ENCODE measurements at places on chromosomes 7 and 10. TPM values are rescaled to one million over a fixed set of nuclear protein-coding genes. Genes with fewer than 3 reads are reported as not detected.

DNA sequence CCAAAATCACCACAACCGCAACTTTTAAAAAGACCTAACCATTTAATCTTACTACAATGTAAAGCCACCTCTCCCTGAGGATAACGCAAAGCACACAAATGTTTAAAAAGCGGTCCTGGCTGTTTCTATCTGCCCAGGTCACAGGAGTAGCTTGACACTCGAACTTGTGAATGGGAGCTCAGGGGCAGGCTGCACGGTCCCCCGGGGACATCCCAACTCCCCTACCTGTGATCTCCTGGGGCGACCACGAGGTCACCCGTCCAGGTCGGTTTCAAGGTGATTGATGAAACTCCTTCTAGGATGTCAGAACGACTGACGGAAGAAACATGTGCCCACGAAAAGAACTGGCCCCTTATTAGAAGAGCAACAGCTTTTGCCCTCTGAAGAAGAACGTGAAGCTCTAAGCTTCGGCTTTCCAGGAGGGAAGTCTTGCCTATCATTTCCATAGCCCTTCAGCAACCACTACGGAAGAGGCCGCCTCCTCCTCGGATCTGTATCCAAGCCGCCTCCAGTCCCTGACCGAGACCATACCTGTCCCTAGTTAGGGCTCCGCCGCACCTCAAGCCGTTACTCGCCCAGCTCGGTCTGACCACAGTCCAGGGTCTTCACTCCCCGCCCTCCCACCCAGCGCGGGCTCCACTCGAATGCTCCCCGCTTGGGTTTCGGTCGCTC, 459 bp downstream of the CYCS start:
- no peak for DNase-seq

The TFEC gene
- total RNA-seq: 0.81 TPM

GRCh38 chr7:148697256-148698006, 1.3 kb upstream of the CUL1 start:
- DNase-seq: peak; percentile 90

The ADAM12 gene
- 0.26 TPM for total RNA-seq

DNA sequence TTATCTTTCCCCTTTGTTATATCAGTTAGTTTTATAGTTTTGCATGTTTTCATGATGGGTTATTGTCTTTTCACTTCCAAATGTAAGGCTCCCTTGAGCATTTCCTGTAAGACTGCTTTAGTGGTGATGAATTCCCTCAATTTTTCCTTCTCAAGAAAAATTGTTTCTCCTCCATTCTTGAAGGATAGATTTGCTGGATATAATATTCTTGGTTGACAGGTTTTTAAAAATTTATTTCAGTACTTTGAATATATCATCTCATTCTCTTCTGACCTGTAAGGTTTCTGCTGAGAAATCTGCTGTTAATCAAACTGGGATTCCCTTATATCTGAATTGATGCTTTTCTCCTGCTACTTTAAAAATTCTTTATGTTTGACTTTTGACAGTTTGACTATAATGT, 33.3 kb downstream of the SCART1 start:
- DNase-seq: no peak

DNA sequence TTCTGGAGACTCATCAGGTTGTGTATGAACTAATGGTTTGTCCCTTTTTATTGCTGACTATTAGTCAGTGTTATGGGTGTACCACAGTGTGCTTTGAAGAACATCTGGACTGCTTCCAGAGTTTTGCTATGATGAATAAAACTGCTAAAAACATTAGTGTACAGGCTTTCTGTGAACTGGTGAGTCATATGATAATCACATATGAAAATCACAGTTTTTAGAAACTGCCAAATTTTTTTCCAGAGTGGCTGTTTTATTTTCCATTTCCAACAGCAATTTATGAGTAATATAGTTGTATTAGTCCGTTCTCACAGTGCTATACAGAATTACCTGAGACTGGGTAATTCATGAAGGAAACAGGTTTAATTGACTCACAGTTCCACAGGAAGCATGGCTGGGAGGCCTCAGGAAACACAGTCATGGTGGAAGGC, 281.2 kb upstream of the VSTM2A start:
- DNase-seq: no peak

The PILRB gene
- 52.0 TPM for total RNA-seq

- DNase-seq: peak; percentile 62
Observed at GRCh38 chr10:73591935-73592699, 975 bp upstream of the USP54 start.

DNA sequence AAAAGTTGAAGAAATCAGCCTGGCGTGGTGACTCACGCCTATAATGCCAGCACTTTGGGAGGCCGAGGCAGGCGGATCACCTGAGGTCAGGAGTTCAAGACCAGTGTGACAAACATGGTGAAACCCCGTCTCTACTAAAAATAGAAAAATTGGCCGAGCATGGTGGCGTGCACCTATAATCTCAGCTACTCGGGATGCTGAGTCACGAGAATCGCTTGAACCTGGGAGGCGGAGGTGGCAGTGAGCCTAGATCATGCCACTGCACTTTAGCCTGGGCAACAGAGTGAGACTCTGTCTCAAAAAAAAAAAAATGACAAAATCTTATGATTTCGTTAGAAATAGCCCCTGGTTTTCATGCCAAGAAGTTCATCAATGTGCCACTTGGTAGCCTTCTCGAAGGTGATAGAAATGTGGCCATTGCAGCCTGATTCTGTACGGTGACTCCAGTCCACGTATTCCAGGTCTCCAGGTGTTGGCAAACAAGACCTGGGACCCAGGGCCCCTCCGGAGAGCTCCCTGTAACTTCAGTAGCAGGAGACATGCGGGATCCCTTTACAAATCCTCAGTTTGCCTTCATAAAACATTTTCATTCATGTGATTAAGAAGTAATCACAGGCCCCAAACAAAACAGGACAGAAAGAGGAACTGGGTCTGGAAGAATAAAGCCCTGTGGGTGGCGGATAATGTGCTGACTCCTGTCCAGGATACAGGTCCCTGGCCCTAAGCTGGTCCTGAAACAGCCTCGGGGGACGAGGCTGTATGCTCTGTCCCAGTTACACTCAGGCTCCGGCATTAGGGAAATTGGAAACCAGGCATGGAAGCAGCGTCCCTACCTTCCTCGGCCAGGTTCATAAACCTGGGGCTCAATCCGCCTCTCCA, 207.3 kb upstream of the SH2B2 start:
- DNase-seq: peak; percentile 42

The LOXL4 gene
- 1.8 TPM for total RNA-seq

DNA sequence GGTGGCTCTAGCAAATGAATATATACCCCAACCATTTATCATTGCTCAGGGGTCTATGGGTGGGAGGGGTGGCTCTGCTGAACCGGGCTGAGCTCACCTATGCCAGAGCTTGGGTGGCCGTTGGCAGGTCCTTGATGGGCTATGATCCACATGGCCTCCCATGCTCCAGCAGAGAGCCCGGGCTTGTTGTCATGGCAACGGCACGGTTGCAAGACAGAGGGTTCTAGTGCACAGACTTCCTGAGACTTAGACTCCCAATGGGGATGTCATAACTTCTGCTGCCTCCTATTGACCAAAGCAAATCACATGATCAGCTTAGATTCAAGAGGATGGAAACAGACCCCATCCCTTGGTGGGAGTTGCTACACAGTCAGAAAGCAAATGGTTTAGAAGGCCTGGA, 36.4 kb upstream of the CARD11 start:
- no peak for DNase-seq

The CRHR2 gene
- not detected for total RNA-seq

The SPDYE9 gene
- total RNA-seq: not detected

DNA sequence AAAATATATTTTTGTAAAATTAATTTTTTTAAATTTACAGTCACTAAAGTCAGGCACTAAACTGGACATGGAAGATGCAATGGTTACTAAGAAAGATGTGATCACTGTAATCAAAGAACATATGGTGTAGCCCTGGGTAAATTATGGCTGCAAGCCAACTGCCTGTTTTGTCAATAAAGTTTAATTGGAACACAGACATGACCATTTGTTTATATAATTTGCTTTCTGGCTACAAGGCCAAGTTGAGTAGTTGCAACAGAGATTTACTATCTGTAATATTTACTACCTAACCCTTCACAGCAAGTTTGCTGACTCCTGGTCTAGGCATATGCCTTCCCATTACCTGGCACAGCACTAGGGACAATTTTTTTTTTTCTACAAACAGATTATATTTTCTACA, 448.9 kb downstream of the ADRA2A start:
- DNase-seq: no peak

DNA sequence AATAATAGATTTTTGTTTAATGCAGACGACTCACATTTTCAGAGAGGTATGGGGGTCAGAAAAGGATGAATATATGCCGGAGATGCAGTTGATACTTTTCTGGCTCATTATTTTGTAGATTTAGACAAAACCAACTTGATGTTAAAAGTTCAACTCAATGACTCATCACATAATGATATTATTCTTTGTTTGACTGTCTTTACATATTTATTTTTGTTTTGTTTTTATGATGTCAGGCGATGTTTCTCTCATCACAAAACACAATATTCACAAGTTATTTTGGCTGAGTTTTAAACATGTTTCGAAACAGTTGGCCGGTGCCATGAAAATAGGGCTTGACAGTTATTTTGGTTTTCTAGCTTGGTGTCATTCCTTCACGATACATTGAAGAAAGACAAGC, 1.3 kb downstream of the GJD4 start:
- no peak for DNase-seq

DNA sequence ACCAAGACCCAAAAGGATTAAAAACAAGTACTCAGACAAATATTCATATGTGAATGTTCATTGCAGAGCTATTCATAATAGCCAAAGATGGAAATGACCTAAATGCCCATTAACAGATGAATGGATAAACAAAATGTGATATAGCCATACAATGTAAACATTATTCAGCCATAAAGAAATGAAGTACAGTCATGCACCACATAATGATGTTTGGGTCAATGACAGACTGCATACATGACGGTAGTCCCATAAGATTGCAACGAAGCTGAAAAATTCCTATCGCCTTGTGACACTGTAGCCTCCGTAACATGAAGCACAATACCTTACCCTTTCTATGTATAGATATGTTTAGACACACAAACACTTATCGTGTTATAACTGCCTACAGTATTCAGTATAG, 97.9 kb downstream of the ABLIM1 start:
- no peak for DNase-seq

The CACNA2D1 gene
- 15.7 TPM for total RNA-seq

The ALOX5 gene
- 10.2 TPM for total RNA-seq

Data from lower leg skin (tissue), 4 donors.